Activated CD4-positive, alpha-beta T cell treated with anti-CD3 and anti-CD28 coated beads for 4 hours (primary cell): ENCODE measurements at places on chromosomes 6 and 20.

DNA sequence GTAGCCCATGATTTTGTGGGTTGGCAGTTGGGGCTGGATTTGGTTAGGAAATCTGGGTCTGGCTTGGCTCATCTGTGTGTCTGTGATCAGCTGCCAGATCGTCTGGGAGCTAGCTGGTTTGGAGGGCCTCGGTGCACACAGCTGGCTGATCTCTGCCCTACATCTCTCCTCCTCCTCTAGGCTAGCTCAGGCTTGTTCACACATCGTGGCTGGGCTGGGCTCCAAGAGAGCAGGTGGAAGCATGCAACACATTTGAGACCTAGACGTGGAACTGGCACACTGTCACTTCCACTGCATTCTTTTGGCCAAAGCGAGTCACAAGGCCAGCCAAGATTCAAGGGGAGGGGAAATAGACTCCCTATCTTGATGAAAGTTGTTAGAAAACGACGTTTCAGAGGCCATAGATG lies 15.9 kb downstream of the NDUFAF5 start:
- DNase-seq = no peak

DNA sequence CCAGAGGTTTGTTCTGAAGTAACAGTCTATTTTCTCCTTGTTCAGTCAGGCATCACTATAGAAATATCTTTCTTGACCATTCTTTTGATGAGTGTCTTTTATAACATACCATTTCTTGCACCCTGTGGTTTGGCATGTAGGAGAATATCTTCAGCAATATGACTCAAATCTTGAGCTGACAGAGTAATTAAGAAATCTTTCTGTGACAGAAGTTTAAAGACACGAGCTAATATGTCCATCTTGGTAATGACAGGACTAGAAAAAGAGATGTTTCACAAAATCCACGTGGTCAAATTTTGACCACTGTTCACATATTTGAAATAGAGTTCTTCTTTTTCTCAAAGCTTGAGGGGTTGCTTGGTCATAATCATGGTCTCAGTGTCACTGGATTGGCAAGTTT lies 149.9 kb downstream of the MYB start:
- no peak for DNase-seq

GRCh38 chr20:61048302-61048701 lies 203.8 kb upstream of the CDH4 start:
- DNase-seq = no peak

- DNase-seq = no peak
Measured at GRCh38 chr20:52880997-52881396, 91.2 kb upstream of the TSHZ2 start.

GRCh38 chr6:166604911-166605310 lies 18.4 kb upstream of the RAMACL start:
- no peak for DNase-seq

DNA sequence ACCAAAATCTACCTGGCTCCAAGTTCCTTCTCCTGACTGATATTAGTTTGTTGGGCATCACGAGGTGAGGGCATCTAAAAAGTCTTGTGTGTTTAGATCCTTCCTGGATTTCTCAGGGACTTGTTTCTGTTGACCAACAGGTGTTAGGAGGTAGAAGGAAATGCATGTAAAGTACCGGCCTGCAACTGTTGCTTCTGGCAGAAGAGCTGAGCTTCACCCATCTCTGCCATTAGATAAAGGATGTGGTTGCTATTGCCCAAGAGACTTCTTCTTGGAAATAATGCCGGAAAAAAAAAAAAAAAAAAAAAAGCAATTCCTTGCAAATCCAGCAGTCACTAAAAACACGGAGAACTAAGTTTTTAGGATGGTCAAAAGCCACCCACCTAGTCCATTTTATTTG lies 303.1 kb downstream of the CDH26 start:
- no peak for DNase-seq

DNA sequence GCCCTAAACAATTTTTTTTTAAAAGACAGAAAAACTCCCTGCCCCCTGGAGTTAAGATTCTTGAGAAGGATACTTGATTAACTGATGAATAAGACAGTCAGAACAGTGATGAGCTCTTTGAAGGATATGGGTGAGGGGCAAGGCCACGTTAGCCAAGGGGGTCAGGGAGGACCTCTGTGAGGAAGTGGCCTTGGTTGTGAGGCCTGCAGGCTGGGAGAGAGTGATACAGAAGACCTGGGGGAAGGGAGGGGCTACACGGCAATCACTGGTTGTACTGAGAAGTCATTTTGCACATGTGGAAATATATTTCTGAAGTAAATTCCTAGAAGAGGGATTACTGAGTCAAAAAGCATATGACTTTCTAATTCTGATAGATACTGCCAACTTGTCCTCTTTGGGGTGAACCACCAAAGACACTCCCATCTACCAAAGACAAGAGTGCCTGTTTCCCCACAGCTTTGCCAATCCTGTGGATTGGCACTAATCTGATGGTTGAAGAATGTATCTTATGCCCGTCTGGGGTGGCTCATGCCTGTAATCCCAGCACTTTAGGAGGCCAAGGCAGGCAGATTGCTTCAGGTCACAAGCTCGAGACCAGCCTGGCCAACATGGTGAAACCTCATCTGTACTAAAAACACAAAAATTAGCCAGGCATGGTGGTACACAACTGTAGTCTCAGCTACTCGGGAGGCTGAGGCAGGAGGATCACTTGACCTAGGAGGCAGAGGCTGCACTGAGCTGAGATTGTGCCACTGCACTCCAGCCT lies 22.3 kb upstream of the BCAS4 start:
- no peak for DNase-seq

DNA sequence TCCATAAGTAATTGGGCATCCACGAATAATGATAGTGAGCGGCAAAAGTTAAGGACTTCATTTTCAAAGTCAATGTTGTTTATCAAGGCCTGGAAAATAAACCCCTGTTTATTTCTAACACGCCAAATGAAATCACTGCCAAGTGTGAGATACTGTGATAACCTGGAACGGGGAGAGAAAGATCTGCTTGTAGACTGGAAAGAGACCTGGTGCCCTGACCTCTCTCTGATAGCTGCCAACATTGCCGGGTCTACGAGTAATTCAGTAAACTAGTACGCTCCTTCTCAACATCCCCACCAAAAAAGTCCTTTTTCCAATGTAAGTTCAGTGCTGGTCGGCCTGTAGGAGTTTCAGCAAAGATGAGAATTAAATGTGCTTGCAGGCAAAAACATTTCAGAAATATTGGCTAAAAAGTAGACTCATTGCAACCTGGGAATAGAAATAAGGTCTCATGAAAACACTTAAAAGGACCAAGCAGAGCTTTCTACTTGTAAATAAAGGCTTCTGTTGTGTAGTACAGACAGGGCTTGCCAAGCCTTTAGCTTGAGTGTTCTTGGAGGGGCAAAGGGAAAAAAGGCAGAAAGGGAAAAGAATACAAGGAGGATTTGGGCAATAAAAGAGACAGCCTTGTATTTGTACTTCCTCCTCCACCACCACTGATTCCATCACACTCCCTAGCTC lies 43.9 kb downstream of the PDE7B start:
- DNase-seq = no peak

DNA sequence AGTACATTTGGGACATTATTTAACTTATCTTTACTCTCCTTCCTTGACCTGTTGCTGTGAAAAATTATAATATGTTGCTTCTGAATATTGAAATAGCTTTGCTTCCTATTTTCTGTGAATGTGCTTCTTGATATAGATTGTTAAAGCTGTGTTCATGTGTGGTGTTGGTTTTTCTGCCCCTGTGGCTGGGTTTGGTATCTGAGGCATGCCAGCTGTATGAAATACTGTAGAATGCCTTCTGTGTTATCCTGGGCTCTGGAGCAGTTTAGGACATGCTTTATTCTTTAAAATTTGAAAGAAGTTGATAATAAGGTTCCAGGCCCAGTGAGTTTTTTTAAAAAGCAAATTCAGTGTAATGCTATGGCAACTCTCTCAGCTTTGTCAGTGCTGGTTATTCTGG lies 71.7 kb downstream of the HIVEP1 start:
- DNase-seq = no peak

DNA sequence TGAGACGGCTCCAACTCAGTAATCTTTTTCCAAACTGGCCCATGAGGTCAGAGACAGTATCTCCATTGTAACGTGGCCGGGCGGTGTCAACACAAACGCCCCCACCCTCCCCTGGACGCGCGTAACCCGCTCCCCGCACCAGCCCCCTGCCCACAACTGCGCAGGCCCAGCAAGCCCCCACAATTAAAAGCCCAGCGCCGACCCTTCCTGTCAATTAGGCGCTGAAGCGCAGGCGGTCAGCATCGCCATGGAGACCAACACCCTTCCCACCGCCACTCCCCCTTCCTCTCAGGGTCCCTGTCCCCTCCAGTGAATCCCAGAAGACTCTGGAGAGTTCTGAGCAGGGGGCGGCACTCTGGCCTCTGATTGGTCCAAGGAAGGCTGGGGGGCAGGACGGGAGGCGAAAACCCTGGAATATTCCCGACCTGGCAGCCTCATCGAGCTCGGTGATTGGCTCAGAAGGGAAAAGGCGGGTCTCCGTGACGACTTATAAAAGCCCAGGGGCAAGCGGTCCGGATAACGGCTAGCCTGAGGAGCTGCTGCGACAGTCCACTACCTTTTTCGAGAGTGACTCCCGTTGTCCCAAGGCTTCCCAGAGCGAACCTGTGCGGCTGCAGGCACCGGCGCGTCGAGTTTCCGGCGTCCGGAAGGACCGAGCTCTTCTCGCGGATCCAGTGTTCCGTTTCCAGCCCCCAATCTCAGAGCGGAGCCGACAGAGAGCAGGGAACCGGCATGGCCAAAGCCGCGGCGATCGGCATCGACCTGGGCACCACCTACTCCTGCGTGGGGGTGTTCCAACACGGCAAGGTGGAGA lies at the start of the genes HSPA1A and HSPA1L:
Gene HSPA1A, plus strand, starts transcription at position 519 of the 814 bp plus-strand sequence. Its CDS starts 214 bp downstream, at position 733.
Gene HSPA1L, minus strand, starts transcription at position 259 of the 814 bp plus-strand sequence. CDS start 3,311 bp downstream, outside the sequence.
- peak; percentile 55 for DNase-seq

DNA sequence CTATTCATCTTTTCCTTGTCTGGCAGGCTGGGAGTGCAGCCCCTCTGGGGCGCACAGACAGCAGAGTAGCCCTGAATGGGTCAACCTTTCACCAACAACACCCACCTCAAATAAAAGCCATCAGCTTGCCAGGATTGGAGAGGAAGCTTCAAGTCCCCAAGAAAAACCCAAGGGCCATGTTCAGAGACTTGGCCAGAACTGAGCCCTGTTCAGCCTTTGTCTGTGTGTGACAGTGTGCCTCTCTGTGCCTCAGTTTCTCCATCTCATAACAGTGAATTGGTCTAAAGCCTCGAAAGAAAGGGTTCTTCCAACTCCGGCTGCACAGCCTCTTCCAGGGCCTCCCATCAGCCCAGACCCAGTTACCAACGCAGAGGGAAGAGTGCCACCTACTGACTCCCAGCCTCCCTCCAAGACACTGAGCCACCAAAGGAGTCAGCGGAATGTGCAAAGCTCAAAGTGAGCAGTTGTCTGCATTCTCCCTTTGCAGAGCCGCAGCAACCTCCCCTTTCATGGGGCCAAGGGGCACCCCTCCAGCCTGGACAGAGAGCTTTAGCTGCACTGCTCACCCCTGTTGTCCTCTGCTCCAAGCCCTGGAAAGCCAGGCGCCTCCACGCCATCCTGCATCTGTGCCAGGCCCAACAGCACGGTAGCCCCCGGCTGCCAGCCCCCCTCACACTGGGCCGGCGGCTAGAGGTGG lies 82.7 kb upstream of the TOP1 start:
- no peak for DNase-seq

GRCh38 chr6:11460001-11460668 lies 77.4 kb upstream of the TMEM170B start:
- DNase-seq = no peak

GRCh38 chr6:44305200-44305725 lies 7.9 kb downstream of the AARS2 start:
- no peak for DNase-seq

DNA sequence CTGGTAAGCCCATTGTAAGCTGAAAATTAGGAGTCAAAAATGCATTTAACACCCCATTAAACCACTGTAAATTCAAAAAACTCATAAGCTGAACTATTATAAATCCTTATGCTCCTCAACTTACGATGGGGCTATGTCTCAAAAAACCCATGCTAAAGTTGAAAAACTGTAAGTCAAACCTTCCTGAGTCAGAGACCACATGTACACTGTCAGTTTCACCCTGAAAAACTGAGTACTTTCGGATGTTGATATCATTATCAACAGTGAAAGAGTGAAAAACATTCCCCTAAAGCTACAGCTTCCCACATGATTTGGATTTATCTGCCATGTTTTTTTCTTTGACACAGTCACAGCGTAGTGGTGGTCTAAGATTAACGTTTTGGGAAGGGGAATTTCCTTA lies 14.2 kb downstream of the RAB23 start:
- DNase-seq = no peak

DNA sequence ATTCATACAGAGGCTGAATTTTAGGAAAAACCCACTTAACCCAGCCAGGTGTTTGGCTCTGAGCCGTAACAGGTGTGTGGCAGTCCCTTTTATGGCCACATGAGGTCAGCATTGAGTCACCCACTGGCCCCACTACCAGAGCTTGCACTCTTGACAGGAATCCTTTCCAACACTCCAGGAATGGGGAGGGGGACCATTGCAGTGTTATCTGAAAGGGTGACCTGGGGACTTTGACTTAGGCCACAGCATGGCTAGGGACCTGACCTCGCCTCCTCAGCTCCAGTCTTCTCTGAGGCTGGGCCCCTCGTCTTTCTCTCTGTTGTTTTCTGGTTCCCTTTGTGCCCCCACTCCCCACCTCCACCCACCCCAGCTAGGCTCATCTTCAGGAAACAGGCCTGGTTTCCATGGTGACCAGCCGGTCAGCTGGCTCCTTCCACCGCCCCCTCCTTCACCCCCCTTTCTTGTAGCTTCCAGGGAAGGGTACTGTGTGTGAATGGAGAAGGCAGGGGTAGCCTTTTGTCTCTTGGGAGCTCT lies 2.1 kb upstream of the TMEM151B start:
- DNase-seq = peak; percentile 67

DNA sequence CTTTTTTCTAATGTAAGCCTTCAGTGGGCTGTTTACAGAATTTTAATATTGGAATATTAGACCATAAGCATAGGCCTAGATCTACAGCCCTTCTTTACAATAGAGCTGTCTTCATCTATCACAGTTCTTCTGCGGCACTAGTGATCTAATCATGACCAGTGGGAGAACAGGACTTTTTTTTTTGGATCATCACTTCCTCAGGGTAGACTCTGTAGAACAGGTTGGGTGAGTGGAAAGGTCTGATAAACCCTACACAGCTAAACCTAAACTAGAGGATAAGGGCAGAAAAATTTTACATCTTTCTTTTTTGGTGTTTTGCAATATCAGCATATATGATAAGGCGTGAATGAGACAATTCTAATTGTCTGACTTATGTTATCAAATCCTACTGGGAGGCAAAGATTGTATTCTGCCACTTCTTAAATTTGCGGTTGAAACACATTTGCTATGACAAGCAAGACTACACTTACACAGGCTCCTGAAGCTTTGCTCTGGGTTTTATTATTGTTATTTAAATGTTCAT lies 52.2 kb downstream of the GOPC start:
- DNase-seq = no peak

DNA sequence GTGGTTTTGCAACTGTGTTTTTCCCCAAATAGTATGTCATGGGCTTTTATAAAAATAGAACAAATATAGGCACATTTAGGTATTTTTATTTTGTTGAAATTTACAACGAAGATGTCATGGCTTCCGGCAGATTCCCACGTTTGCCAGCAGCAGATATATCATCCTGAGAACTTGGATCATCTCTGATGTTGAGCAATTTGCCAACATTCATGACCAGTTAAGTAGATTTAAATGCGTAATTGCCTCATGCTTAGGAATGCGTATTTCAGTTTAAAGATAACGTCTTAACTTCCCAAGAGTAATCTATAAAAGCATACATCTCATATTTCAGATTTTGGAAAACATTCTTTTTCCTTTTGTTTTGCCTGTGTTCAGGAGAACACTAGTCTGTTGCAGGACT lies 457.8 kb downstream of the QKI start:
- no peak for DNase-seq
